Activated CD4-positive, alpha-beta T cell treated with anti-CD3 and anti-CD28 coated beads, Interleukin-2, amount 50 U/mL, for 4 hours (primary cell): ENCODE measurements at places on chromosomes 6 and 20.

- no peak for DNase-seq
Measured at GRCh38 chr6:105302617-105303128, 100.2 kb downstream of the PREP start.

- DNase-seq = no peak
Measured at GRCh38 chr6:157980288-157981131, 1.2 kb upstream of the SYNJ2 start.

- DNase-seq = no peak
Measured at GRCh38 chr6:34391473-34391785, 1.0 kb downstream of the NUDT3 start.

GRCh38 chr6:166996406-166996805 lies 2.8 kb upstream of the CEP43 start:
- no peak for DNase-seq

GRCh38 chr6:74091136-74091793 lies 395.3 kb downstream of the CD109 start:
- no peak for DNase-seq

DNA sequence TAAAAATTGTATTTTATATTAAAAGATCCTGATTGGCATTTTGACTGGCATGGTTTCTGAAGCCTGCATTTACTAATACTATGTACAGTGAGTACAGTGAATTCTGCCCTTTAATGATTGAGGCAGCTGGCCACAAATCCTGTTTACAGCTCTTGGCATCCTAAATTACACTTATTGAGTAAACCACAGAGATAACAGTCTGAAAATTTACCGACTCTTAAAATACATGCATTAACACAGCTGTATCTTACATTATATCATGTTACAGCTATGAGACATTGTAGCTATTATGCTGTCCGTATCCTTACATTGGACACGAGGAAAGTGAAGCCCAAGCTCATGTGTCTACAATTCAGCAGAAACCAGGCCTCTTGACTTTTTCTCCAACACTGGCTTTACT lies 90.8 kb downstream of the FAM83B start:
- DNase-seq = no peak

DNA sequence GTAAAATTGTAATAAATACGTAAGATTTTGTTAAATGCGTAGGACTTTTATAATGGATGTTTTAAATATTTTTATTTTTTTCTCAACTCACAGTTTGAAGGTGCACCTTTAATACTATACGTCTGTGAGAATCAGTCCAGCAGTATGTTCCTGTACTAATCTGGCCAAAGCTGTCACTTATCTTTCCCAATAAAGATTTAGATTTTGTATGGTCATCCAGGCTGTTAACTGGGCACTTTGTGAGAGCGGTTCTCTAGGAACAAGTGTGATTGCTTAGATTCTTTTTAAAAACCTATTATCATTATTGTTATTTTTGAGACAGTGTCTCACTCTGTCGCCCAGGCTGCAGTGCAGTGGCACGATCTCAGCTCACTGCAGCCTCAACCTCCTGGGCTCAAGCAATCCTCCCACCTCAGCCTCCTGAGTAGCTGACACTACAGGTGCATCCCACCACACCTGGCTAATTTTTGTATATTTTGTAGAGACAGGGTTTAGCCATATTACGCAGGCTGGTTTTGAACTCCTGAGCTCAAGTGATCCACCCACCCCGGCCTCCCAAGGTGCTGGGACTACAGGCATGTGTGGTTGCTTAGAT lies 1.7 kb downstream of the DCBLD1 start:
- no peak for DNase-seq

DNA sequence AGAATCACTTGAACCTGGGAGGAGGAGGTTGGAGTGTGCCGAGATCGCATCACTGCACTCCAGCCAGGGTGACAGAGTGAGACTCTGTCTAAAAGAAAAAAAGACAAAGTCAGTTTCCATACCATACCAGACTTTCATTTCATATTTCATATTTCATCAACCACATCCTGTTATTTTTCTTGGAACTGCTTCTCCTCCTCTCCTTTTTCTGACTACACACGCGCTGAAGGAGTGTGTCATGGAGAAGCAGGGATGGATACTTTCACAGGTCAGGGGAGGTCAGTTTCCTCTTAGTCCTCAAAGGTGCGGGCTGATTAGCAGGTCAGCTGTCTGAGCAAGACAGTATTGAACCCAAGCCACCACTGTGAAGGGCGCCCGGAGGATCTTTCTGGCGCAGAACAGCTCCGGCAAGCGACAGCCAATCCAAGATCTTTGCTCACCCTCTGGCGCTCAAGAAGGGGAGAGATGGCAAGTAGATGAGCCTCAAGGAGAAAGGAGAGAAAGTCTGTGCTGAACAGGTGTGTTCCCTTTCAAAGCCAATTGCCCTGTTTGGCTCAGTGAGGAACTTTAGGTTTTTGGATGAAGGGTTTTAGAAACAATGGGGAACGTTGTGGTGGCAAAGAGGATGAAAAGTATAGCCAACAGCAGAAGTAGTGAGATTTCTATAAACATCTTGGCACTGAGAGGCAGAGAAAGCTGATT lies 18.9 kb upstream of the SYNJ2 start:
- no peak for DNase-seq

DNA sequence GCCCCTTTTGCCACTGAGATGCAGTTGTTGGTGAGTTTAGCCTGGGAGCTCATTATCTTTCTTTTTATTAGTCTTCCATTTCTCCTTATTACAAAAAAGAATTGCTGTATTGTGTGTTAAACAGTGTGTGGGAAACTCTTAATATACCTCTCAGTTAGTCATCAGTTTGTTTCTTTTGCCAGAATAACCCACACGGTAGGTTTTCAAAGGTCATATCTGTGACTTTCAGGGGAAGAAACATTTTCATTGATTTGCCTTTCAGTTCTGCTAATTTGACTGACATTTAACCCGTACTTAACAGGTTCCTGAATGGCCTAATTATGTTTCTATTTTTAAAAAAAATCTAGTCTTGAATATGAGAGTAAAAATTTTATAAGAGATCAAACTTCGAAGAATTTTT lies 145.3 kb downstream of the KHDC1L start:
- DNase-seq = no peak

GRCh38 chr20:60649541-60649940 lies 602.5 kb upstream of the CDH4 start:
- no peak for DNase-seq

DNA sequence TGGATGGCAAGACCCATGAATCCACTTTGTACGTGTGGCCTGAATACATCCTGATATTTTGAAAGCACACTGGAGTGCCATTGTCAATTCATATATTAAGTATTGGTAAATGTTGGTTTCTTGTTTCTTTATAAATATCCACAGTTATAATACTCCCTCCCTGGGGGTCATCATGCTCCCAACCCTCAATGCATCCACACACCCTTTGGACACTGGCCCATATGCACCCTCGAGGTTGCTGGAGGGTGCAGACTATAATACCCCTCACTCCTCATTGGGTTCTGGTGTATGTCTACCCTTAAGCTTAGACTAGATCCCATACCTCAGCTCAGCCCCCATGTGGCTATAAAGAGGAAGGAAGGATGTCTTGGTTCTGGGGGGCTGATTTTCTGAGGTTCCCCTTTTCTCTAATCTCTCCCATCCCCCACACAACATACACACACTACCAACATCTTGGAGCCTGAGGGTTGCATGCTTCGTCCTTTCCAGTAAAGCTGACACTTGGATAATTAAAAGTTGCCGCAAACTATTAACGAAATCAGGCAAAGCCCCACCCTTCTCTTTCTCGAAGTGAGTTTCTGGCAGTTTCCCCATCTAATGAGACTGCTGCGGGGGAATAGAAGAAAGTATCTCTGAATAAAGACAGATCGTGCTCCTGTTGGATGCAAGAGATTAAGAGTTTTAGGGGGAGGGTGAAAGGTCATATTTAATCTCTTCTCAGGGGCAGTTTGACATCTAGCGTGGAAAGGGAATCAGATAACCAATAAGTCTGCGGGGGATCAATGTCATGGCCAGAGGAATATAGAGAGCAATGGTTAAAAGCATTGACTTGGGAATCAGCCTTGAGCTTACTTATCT lies 7.4 kb downstream of the PIM1 start:
- DNase-seq = no peak

GRCh38 chr6:257774-258173 lies 34.5 kb upstream of the DUSP22 start:
- DNase-seq = no peak

GRCh38 chr20:49490689-49491088 lies 8.2 kb upstream of the KCNB1 start:
- no peak for DNase-seq

DNA sequence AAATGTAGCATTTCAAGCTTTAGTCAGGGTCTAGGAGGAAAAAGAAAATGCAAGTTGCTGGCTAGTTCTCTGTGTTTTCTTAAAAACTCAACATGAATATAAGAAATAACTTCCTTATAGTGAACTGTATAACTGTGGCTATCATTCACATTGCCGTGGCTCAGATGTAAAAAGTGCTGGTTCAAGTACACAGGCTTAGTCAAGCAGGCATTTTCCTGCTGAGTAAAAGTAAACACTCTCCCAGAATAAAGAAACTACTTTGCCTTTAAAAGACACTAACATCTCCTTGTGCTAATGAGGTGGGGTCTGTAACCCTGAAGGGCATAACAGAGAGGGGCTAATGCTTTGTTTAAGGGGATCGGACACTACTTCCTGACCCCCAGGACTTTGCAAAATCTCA lies 3.3 kb downstream of the ATP5F1E start:
- DNase-seq = no peak

DNA sequence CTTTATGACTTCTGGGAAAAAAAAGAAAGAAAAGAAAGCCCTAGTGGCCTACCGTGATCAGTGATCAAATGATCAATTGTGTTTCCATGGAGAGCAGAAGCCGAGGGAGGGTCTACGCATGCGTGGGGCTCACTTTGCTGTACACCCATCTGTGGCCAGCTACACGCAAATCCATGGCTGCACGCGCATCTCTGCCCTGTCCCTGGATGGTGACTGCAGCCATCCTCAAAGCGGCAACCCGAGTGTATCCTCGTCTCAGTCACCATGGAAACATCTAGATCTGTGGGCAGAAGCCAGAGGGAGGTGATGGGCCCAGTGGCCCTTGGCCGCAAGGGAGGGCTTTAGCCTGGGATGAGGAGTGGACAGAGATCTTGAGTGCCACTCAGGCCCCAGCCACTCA lies 785 bp upstream of the ULBP3 start:
- no peak for DNase-seq

GRCh38 chr20:10572853-10573252 lies 100.9 kb downstream of the JAG1 start:
- no peak for DNase-seq

GRCh38 chr6:135905604-135906300 lies 54.3 kb downstream of the PDE7B start:
- no peak for DNase-seq

DNA sequence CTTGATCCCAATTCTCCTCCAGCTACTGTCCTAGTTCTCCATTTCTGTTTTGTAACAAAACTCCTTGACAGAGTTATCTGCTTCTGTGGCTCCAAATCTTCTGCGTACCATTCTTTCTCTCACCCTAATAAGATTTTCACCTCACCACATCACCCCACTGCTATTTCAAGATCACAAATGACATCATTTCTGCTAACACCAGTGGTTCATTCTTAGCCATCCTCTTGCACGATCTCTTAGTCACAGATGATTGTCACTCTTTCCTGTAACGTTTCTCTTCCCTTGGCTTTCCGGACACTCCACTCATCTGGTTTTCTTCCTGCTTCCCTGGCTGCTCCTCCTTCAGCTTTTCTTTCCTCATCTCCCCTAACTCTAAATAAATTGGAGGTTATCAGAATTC lies 56.8 kb upstream of the FABP7 start:
- no peak for DNase-seq

- DNase-seq = no peak
Measured at GRCh38 chr6:8462169-8462568, 26.8 kb upstream of the SLC35B3 start.

DNA sequence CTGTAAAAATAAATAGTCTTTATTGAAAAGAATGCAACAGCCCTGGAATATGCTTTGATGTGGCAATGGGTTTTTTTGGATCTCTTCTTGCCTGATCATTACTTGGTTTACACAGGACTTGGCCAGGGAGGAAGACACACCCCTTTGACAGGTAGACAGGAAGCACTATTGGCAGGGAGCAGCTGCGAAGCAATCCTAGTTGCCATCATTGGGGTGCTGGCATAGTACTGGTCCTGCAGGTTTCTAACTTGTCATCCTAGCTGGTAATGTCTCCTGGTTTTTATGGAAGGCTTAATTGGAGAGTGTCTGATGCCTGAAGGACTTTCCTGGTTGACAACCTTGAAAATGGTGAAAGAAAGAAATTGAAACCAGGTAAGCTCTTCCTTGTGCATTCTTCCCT lies 71.2 kb upstream of the CCN6 start:
- no peak for DNase-seq

DNA sequence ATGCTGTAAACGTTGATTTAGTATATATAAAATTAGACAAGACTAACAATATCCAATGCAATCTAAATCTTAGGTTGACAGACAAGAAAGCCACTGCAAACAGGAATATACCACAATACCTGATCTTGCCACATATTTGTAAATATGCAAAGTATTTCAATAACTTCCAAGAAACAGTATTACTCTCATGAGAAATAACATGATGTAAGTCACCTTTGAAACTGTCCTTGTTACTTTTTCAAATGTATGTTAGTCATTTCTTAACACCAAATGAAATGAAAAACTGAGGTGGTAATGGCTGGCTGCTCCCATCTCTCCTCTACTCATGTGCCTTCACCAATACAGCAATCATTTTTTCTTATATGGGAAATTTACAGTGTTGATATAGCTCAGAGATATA lies 118.7 kb downstream of the ATG5 start:
- DNase-seq = no peak

GRCh38 chr6:16440636-16441212 lies 202.3 kb downstream of the GMPR start:
- no peak for DNase-seq

- DNase-seq = no peak
Measured at GRCh38 chr6:41966214-41966920, 24.8 kb upstream of the CCND3 start.

- DNase-seq = no peak
Measured at GRCh38 chr6:95318137-95318536, 259.2 kb upstream of the MANEA start.

- no peak for DNase-seq
Measured at GRCh38 chr6:146526192-146526591, 17.4 kb upstream of the RAB32 start.

GRCh38 chr6:130968476-130968875 lies 94.6 kb downstream of the EPB41L2 start:
- no peak for DNase-seq

DNA sequence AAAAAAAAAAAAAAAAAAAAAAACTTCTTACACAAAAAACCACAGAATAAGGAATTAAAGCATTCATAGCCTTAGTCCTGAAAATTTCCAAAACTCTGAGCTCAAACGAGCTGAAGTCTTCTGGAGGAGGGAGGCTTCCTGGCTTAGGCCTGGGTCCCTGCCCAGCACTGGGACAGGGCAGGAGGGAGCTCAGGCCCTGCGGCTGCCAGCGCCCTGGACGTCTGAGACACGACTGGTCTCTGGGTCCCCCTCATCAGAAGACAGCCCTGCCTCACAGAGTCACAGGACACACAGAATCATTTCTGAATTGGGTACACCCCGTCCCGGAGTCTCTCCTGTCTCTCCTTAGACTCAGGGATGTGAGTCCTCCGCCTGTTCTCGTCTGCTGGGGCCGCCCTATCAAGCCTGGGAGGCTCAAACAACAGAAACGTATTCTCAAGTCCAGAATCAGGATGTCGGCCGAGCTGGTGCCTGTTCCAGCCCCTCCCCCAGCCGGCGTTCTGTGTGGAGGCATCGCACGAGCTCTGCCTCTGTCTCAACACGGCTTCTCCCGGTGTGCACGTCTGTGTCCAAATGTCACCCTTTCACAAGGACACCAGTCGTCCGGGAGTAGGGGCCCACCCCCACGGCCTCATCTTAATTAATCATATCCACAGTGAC lies 39.4 kb downstream of the ZBTB46 start:
- DNase-seq = no peak

GRCh38 chr6:65700561-65700960 lies 6.5 kb downstream of the EYS start:
- DNase-seq = no peak
